ENCODE measurements at places on chromosomes 3 and 15.
A peak's percentile ranks its signal among the peaks of the same experiment; 100 is the strongest.

- DNase-seq = no peak
Measured at GRCh38 chr15:52261498-52262242, 33.9 kb downstream of the MYO5C start.

GRCh38 chr15:50390554-50391264, 33.5 kb upstream of the USP8 start:
- no peak for DNase-seq

GRCh38 chr15:25248583-25249235, 190.1 kb downstream of the UBE3A start:
- DNase-seq = no peak

DNA sequence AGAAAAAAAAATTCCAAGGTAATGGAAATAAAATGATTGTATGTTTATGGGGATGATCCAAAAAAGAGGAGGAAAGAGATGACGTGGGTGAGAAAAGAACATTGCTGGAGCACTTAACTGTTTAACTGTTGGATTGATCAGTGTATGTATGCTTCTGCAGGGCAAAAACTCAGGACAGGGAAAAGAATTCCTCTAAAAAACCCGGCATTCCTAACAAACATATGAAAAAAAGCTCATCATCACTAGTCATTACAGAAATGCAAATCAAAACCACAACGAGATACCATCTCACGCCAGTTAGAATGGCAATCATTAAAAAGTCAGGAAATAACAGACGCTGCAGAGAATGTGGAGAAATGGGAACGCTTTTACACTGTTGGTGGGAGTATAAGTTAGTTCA, 1.6 kb upstream of the PHLDB2 start:
- no peak for DNase-seq

GRCh38 chr3:4736284-4736861, 242.9 kb upstream of the BHLHE40 start:
- no peak for DNase-seq

DNA sequence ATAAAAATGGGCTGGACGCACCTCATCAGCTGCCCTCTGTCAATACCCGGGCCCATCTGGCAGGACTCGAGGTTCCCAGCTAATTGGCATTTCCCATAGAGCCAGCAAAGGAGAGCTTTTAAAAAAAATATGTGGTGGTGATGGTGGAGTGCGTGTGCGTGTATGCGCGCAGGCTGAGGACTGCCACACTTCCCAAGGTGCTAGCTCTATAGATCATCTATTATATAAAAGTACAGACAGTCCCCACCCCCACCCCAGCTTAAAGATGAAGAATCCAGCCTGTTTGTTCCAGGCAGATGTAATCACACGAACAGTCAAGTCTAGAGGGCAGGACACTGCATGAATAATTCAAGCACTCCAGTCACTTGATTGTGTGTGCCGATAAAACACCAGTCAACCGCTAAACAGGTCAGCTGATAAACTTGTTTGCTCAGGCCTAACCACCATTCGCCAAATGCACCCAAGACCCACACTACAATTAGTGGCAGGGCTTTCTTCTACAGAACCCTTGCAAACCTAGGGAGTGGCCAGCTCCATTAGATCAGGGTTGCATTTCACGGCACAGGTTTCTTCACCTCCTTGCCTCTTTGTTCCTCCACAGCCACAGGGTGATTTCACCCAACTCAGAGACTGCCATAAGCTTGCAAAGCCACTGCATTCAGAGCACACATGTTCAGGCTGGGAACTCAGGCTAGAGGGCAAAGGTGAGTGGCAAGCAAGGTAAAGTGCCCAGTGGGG, 5.8 kb downstream of the TLE3 start:
- DNase-seq = peak; percentile 73

DNA sequence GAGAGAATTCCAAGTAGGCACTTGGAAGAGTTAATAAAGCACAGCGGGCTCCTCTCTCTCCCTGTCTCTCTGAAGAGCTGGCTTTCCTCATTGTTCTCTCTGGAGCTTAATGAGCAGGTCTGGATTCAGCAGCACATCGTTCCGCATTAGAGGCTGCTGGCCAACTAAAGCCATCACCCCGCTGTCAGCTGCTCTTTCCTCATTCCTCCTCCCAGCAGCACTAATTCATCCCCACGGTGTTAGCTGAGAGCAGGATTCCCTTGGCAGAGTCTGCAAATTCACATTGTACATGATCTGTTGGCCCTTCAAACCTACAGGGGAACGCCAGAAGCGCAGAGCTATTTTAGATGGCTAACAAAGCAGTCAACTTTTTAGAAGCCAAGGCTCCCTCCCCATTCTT, 44.2 kb downstream of the SGO1 start:
- DNase-seq = no peak

- DNase-seq = no peak
Measured at GRCh38 chr3:161212171-161212771, 8.8 kb upstream of the NMD3 start.

- DNase-seq = no peak
Measured at GRCh38 chr3:44392489-44392888, 53.9 kb downstream of the TCAIM start.

GRCh38 chr15:39558421-39558820, 22.5 kb upstream of the THBS1 start:
- DNase-seq = no peak

- no peak for DNase-seq
Measured at GRCh38 chr3:171807806-171808205, 2.5 kb downstream of the PLD1 start.

GRCh38 chr3:159583662-159584061, 405.0 kb upstream of the IL12A start:
- DNase-seq = no peak

DNA sequence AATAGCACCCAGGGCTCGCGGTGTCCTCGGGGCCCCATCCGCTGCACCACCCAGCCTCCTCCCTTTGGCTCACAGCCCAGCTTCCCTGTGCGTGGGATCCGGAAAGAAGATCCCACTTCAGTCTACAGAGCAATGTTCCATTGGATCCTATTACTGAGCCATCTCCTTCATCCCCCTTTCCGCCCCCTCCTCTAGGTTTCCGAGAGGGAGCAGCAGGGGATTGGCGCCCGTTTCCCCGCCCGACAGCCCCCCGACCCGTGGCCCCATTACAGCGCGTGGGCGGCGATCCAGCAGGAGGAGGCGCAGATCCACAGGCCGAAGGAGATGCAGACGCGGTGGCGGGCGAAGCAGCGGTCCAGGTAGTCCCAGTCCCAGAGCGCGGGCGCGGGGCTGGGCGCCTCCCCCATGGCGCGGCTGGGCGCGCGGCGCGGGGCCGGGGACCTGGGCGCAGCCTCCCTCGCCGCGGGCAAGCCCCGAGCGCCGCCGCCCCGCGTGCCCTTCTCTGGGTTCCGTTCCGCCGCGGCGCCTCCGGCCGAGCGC, 340 bp downstream of the TMEM44 start:
- peak; percentile 51 for DNase-seq

GRCh38 chr15:69107025-69107620, 53.3 kb upstream of the GLCE start:
- no peak for DNase-seq

DNA sequence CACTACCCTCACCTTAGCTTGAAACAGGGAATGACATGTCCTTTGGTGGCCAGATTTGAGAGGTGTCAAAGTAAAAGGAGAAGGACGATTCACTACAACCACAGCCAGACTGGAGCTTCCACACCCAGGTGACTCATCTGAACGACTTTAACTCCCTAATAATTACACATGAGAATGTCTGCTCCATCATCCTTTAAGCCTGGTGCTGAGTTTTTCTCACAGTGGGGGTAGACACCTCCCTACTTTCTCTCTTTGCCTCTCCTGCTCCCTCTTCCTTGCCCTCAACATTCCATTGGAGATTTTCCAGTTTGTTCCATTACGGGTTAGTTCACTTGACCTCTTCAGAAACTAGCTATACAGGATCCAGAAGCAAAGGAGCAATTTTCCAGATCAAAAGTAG, 154.3 kb upstream of the BHLHE40 start:
- DNase-seq = no peak

GRCh38 chr3:127870156-127870555, 44.9 kb upstream of the KBTBD12 start:
- DNase-seq = no peak

DNA sequence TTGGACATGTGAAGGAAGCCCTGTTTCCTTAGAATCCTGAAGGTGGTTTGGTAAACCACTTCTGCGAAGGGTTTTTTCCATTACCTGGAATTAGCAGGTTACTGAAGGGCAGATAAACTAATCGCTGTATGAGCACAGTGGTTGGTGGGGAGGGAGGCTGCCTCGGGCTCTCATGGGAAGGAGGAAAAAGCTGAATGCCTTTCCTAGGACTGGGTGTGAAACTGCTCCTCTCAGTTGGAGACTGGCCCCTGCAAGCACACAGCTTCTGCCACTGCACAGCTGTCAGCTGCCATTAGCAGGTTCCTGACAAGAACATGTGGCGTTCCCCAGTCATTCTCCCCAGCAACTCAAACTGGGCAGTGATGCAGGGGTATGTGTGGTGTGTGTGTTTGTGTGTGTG, 376.3 kb downstream of the GAP43 start:
- DNase-seq = no peak

GRCh38 chr3:153051427-153052095, 110.5 kb upstream of the RAP2B start:
- no peak for DNase-seq

- no peak for DNase-seq
Measured at GRCh38 chr3:71784914-71785531, at the start of gene PROK2. TSS of gene PROK2 (minus strand) at chr3:71785148. CDS start at chr3:71785052, 96 bp downstream.

- no peak for DNase-seq
Measured at GRCh38 chr3:51353131-51353530, 32.0 kb upstream of the MANF start.

DNA sequence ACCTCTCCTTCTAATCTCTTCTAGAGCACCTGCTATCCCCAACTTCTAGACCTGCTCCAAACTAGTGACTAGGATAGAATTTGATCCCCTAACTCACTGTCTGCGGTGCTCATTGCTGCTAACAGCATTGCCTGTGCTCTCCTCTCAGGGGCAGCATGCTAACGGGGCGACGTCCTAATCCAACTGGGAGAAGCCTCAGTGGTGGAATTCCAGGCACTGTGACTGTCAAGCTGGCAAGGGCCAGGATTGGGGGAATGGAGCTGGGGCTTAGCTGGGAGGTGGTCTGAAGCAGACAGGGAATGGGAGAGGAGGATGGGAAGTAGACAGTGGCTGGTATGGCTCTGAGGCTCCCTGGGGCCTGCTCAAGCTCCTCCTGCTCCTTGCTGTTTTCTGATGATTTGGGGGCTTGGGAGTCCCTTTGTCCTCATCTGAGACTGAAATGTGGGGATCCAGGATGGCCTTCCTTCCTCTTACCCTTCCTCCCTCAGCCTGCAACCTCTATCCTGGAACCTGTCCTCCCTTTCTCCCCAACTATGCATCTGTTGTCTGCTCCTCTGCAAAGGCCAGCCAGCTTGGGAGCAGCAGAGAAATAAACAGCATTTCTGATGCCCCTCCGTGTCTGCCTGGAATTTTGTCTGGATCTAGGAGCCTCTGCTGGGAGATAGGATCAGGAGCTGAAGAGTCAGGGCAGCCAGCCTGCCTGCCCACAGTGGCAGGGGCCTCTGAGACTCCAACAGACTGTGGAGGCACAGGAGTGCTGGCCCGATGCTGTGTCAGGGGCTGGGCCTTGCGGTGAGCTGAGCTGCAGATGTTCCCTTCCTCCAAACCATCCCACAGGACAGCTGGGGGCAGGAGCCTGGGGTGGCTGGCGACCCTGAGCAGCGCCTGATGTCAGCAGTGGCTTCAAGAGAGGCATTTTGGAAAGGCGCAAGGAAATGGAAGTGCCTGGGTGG, 3.0 kb downstream of the ISLR start:
- peak; percentile 24 for DNase-seq

DNA sequence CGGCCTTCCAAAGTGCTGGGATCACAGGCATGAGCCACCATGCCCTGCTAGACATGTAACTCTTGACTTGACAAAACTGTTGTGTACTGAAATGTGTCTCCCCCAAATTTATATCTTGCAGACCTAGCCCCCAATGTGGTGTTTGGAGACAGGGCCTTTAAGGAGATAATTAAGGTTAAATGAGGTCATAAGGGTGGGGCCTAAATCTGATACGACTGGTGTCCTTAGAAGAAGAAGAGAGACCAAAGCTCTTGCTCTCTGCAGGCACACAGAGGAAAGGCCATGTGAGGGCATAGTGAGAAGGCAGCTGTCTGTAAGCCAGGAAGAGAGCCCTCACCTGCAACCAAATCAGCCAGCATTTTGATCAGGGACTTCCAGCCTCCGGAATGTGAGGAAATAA, 361.3 kb downstream of the SV2B start:
- DNase-seq = no peak

- DNase-seq = no peak
Measured at GRCh38 chr15:39554746-39555387, 26.0 kb upstream of the THBS1 start.

- no peak for DNase-seq
Measured at GRCh38 chr3:58837856-58838255, 171.3 kb upstream of the FAM3D start.

GRCh38 chr15:33581032-33581431, 270.3 kb downstream of the RYR3 start:
- DNase-seq = no peak
